ENCODE measurements at places on chromosomes 2 and 18.

DNA sequence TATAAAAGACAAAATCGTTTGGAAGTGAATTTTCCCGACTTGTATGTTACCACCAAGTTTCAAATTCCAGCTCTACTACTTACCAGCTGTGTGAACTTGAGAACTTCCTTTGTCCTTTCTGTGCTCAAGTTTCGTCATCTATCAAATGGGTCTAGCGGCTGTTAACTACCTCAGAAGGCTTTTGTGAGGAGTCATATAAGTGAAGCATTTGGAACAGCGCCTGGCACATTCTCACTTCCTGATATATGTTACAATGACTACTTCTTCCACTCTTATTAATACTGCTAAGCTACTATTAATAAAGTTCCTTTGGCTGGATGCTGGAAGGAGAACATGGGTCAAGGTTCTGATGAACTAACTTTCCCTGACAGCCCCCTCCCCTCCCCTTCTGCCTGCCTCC is 104.5 kb downstream of the MEIS1 start:
- DNase-seq = no peak

DNA sequence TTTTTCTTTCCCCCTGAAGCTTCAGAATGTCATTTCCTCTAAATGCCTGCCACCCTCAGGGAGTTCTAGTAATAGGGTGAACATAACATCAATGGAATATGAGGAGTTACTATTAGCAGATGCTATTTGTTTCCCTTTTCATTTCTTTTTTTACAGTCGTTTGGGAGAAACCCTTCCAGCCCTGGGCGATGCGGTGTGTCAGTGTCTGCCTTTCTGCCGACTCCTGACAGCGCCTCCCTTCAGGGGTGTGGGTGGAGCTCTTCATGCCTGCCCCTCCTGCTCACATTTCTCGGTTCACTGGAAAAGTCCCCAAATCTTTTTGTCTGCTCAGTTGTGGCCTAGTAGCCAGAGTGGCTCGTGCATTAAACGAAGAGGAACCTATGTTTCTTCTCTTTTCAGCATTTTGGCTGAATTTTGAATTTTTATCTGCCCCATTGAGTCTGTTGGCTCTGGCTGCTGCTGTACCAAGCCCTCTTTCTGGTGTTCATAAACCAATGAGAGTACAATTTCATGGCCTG is 72.3 kb downstream of the FMNL2 start:
- DNase-seq = no peak

DNA sequence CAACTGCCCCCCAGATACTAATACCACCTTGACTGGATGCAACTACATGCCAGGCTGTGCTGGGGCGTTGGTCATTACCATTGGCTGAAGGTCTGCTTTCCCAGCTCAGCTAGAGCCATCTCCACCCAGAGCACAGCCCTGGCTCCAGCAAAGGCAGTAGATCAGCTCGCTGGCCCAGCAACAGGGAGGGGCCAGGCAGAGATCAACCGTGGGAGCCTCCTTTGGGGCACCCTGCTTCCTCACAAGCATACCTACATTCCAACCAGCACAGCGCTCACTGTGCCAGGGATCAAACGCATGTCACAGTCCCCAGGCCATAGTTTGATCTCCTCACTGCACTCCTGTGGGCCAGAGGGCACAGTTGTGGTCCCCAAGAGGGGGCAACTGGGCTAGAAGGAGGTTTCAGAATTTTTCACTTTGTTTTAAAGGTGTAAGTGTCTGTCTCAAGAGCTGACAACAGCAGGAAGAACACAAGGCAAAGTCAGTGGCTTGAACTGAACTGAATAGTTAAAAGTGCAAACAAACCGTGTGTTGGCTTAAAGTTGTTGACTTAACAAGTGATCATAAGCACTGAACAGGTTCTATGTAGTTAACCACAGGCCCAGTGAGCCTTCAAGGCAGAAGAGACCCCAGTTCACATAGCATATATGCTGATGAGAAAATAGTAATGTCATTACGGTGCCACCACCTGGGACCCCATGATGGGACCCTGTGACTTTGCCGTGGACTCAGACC is 70.1 kb upstream of the BZW1 start:
- DNase-seq = no peak

GRCh38 chr2:82182270-82182669 is 1877.7 kb upstream of the LRRTM1 start:
- no peak for DNase-seq

- DNase-seq = no peak
Measured at GRCh38 chr2:25372405-25373268, 30.9 kb upstream of the DNMT3A start.

DNA sequence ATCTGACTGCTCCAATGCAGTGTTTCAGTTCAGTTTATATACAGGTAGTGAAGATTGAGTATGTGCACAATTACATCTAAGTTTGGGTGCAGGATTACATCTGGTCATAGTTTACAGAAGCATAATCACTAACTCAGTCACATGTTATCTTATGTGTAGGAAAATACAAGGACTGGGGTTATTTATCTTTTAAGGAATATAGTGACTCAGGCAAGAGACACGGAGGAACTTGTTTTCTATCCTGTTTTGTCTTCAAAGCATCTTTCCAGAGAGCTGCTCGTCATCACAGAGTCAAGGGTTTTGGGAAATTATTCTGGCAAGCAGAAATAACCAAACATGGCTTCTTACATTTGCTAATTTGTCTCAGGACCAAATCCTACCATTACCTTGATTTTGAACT is 1371.5 kb upstream of the TMEFF2 start:
- DNase-seq = no peak

- DNase-seq = no peak
Measured at GRCh38 chr2:71922499-71923142, 225.0 kb downstream of the CYP26B1 start.

DNA sequence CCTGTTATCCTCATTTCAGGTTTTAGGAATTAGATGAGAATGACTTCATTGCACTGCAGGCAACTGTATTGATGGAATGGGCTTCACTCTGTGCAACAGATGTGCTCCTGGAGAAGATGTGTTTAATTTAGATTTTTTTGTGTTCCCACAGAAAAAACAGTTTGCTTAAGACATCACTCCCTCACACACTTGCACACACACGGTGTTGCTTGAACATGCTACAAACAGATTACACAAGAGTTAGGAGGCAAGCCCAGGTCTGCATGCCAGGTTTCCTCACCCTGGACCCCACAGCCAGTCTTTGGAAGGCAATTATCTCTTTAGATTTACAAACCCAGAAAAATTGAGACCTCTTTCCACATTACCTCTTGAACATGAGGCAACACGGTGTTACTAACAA is 93.7 kb upstream of the KLHL29 start:
- DNase-seq = no peak

GRCh38 chr2:214593727-214594126 is 182.9 kb downstream of the VWC2L start:
- no peak for DNase-seq

DNA sequence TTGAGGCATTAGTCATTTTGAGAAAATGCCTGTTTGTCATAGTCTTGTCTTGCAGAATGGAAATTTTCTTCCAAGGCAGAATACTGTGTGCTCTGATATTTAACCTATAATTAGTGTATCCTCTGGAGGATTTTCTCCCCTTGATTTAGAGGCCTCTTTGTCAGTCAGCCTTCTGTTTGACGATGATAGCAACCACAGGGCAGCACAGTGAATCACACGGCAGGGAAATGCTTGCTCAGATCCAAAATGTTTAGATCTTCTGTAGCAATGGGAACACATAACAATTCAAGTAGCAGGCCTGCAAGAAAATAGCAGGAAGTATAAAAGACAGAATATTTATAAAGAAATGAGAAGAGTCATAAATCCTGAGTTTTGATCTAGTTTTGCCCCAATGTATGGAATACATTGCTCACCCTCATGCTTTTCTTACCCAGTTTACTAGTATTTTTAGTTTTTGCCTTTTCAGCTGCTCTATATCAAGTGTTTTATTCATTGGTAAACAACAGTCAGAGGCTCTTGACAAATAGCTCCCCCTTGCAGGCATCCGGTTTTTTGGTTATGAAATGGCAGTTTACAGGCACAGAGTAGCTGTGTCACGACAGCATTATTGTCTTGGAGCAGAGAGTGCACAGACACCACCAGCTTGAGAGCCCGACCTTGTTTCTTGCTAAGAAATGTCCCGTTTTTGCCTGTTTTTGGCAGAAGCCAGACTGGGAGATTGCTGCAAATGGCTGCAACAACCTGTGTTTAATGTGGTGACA is 185.1 kb downstream of the MYO3B start:
- no peak for DNase-seq

DNA sequence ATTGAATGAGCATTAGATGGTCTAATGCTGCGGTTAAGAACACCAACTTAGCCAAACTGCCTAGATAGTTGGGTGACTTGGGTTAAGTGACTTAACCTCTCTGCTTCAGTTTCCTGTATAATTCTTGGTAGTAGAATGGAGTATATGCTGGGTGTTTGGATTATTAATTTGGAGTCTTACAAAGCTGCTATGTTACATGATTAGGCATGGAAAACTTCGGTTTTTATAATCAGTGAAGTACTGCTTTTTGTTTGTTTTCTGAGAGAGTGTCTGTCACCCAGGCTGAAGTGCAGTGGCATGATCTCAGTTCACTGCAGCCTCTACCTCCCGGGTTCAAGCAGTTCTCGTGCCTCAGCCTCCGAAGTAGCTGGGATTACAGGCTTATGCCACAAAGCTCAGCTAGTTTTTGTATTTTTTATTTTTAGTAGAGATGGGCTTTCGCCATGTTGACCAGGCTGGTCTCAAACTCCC is 4.5 kb downstream of the RPL37A start:
- DNase-seq = no peak

DNA sequence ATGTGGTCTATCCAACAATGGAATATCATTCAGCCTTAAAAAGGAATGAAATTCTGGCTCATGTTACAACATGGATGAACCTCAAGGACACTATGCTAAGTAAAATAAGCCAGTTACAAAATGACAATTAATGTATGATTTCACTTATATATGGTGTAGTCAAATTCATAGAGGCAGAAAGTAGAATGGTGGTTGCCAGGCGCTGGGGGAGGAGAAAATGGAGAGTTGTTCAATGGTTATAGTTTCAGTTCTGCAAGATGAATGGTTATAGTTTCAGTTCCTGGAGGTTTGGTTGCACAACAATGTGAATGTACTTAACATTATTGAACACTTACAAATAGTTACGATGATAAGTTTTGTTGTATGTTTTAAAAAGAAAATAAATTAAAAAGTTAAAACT is 79.2 kb upstream of the IL1R2 start:
- DNase-seq = no peak

GRCh38 chr2:84320940-84321339 is 138.1 kb downstream of the SUCLG1 start:
- no peak for DNase-seq

GRCh38 chr2:142052220-142052863 is 78.5 kb downstream of the LRP1B start:
- DNase-seq = no peak

Data from stimulated activated CD4-positive, alpha-beta T cell treated with anti-CD3 and anti-CD28 coated beads, Interleukin-1b, Interleukin-23, amount 100 ng/mL, for 24 hours (primary cell).